ENCODE measurements at places on chromosomes 2 and 18.

- DNase-seq, result no peak
Measured at GRCh38 chr2:146241023-146241422, 1603.8 kb upstream of the ACVR2A start.

DNA sequence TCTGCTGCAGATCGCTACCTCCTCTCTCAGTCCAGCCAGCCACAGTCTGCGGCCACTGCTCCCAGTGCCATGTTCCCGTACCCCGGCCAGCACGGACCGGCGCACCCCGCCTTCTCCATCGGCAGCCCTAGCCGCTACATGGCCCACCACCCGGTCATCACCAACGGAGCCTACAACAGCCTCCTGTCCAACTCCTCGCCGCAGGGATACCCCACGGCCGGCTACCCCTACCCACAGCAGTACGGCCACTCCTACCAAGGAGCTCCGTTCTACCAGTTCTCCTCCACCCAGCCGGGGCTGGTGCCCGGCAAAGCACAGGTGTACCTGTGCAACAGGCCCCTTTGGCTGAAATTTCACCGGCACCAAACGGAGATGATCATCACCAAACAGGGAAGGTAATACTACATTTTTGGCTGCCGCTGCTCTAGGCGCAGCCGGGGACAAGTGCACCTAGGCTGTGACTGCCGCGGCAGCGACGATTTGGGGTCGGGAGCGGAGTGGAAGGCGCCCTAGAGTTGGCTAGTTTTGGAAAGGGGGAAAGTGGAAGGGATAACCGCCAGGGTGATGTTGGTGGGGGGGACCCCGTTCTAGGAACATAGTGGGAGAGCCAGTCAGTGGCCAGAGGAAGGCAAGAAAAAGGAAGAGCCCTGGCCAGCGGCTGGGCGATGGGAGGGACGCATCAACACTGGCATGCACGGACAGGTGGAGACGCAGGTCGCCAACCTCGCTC is 776 bp downstream of the TBR1 start:
- no peak for DNase-seq

- DNase-seq, result no peak
Measured at GRCh38 chr18:70397259-70397925, 108.5 kb downstream of the SOCS6 start.

- DNase-seq, result no peak
Measured at GRCh38 chr2:193240752-193241151, 1046.0 kb upstream of the TMEFF2 start.

DNA sequence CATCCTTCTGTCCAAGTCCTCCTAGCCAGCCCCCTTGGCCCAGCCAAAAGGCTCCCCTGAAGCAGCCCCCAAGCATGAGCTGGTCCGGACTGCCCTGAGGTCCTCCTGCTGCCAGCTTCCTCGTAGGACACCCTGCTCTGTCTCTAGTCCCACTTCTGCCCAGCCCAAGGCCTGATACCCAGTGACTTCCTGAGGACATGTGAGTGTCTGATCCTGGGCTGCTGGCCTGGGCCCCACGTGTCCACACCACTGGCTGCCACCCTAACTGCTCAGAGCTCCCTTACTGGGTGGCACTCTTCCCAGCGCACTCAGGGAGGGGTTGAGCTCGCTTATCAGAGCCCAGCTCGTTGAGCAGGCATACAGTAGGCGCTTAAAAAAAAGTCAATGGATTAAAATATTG is 34.4 kb upstream of the PDIA6 start:
- no peak for DNase-seq

DNA sequence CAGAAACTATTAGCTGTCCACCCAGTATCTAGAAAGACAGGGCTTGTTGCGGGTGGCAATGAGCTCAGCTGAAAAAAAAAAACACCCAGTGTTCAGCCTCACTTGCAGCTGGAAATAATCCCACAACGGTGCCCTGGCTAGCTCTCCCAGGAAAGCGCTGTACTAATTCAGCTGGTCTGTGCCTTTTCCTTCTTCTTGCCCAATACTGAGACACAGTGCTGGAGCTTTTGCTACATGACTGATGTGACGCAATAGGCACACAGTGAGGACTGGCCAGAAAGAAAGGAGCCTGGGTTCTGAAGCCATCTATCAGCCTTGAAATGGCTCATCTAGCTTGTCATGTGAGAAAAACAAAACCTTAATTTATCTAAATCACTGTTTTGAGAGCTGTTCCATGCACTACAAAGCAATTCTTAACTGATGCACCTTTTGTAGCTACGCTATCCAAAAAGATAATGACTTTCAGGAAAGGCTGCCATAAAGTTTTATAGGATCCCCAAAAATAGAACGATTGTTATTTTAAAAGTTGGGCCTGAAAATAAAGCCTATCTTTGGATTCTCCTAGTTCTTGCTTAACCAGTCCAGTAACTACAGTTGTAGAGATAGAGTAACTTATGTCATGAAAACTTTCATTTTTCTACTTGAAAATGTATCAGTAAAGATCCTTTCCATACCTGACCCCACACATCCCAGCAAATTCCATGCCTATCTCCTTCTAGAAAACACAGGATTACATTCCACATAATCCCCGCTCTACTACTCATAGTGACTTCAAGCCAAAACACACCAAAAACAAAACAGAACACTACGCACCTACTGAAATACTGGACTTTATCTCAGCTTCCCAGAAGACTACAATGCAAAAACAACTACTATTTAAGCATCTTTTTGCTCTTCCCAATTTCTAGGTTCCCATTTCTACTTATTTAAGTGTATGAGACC is 15.9 kb downstream of the KIDINS220 start:
- DNase-seq, result no peak

DNA sequence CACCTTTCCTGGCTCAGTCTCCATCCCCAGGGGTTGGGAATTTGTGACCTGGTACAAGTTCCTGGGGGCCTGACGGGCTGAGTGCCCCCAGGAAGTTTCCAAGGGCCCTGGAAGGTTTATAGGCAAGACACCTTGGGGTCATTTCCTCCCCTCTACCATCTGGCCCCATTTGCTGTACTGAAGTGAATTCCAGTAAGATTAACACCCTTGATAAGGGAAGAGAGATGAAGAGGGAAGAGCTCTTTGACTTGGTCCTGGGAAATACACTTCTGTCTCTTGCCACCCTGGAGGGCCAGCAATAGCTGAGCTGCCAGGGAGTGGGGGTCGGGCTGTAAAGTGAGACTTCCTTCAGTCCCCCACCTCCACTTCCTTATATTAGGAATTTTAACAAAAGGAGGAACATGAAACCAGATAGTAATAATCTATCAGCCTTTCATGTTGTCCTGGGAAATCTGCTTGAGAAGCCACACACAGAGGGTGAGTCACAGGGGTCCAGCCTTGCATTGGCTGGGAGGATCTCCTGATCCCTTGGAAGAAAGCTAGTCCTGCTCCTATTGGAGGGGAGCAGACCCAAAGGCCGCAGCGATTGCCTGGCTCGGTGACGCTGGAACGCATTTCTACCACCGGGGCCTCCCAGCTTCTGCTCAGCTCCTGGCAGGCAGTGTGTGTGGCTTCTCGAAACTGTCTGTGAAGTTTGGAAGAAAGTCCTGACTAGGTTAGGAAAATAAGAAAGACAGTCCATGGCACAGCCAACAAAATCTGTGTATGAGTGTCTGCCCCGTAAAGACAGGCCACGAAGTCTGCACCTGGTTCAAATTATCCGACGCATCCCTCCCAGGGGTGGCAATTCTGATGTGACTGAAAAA is 87.3 kb downstream of the ACAA2 start:
- no peak for DNase-seq

GRCh38 chr2:146414456-146414855 is 1430.4 kb upstream of the ACVR2A start:
- DNase-seq, result no peak

- DNase-seq, result peak; percentile 59
Measured at GRCh38 chr2:38508311-38509039, 94.3 kb downstream of the HNRNPLL start.

DNA sequence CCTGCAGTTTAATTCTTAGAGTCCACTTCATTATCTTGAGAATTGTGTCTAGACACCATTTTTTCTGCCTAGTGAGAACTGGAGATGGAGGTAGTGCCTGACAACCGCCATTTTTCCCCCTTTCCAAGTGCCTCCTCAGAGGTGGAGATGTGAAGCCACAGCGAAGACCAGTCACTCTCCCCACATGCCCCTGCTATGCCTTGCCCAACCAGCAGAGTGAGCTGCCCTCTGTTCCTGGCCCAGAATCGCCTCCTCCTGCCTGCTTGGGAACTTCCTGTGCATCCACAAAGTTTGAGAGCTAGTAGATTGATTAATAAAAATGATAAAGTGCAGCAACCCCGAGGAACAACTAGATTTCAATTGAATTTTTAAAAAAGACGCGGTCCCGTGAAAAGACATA is 123.3 kb downstream of the CLIP4 start:
- DNase-seq, result no peak

DNA sequence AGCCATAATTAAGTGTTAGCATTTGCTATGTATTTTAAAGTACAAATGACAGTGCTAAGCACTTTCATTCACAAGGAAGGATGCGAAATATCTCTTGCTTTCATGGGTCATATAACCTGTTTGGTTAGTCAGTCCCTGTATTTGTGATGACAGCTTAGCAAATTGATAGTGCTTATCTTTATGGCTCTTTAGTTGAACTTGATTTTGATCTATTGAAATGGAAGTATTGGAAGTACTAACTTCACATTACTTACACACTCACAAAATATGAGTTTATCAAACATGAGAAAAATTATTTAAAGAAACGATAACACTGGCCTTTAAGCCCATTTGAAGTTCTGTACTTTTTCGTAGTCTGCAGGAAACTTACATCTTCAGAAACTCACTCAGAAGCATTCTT is 97.4 kb upstream of the NEUROD1 start:
- DNase-seq, result no peak

- DNase-seq, result no peak
Measured at GRCh38 chr2:186125625-186126024, 360.4 kb upstream of the ZC3H15 start.

GRCh38 chr18:61076986-61077385 is 256.2 kb upstream of the CDH20 start:
- no peak for DNase-seq

DNA sequence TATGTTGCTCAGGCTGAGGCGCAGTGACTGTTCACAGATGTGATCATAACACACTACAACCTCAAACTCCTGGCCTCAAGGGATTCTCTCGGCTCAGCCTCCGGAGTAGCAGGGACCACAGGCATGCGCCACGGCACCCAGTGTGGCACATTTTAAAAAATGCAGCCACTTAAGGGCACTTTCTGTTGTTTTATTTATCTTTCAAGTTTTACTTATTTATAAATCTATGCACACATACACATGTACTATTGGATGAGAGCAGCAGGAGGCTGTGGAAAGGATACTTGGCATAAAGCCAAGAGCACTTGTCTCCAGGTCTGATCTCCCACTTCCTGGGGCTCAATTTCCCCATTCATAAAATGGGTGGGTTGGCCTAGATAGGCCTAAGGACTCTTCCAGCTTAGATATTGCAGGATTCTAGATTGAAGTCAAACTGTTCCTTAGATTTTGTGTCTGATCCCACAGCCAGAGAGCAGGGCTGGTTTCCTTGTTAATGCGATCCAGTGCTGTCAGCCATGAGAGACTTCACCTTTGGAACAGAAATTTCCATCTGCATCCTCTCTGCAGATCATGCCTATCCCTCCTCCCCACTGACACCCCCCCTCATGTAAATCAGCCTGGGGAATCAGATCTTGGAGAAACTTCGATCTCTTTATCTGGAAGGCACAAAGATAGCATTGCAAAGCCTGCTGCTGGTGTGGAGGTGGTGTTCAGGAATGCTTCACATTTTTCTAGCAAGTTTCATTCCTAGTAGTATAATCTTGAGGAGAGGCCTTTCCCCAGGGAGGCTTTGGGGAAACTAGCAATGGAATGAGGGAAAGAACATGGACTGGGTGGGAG is 24.7 kb downstream of the PCBP1 start:
- no peak for DNase-seq

DNA sequence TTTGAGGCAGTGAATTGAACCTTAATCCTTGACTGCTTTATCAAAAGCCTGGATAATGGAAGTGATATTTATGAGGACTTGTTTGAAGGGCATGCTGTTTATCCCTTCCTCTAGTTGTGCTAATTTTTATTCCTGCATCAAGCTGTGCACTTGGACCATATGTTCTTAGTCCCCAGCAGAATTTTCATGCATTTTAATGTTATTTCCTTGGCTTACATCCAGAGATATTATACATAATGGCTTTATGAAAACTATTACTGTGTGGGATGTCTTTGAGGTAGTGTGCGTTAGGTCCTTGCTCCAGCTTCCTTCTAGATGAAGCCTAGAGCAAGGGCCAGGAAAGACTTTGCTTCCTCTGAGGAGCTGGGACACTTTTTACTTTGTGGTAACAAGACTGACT is 378.4 kb downstream of the LPIN1 start:
- no peak for DNase-seq

- DNase-seq, result no peak
Measured at GRCh38 chr2:232723027-232723426, 25.9 kb downstream of the GIGYF2 start.

- no peak for DNase-seq
Measured at GRCh38 chr2:46469116-46469515, 10.2 kb upstream of the TMEM247 start.

DNA sequence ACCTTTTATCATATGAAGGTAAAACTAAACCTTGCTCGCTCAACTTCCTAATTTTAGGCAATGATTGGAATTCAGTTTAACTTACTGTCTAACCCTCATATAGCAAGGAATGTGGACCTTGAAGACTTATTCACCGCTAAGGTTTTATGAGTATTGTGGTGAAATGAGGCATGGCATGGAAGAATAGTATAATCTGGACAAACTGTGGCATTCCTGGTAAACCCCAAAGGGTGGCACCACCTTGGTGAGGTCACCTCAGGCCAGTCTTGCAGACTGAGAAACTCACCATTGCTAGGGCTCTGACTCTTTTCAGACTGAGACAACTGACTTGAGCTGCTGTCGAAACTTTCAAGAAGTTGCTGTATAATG is 51.1 kb upstream of the EHBP1 start:
- DNase-seq, result no peak

- no peak for DNase-seq
Measured at GRCh38 chr2:226207671-226208070, 591.9 kb downstream of the IRS1 start.

DNA sequence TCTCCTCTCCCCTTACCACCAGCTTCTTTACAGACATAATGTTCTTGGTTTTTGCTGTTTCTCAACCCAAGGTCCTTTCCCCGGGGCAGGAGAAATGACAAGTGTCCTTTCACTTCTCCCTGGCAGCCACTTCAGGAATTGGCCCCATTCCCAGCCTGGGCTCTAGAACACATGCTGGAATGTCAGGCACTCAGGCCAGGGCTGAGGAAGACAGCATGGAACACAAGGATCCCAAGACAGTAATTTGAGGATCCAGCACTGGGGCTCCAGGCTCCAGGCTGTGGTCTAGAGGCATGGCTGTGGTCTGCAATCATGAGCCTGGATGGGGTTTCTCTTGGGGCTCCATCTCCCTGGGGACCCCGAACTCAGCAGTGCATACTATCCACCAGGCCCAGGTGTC is 201.4 kb downstream of the CELF4 start:
- no peak for DNase-seq

GRCh38 chr18:3919396-3920061 is 469.6 kb downstream of the TGIF1 start:
- no peak for DNase-seq
